ENCODE measurements at places on chromosomes 7 and 10. TPM values are rescaled to one million over a fixed set of nuclear protein-coding genes. Genes with fewer than 3 reads are reported as not detected.

Gene TMEM196
- not detected for total RNA-seq

Gene NFE2L3
- 52.9 TPM for total RNA-seq

Gene HOXA6
- total RNA-seq: 6.5 TPM

Gene LDB3
- not detected for total RNA-seq

Gene TDRD1
- not detected for total RNA-seq

Gene MSRB2
- 11.1 TPM for total RNA-seq

Gene MRLN
- not detected for total RNA-seq

Gene ADRB1
- 2.1 TPM for total RNA-seq

Gene CYP3A4
- not detected for total RNA-seq

Gene TUBAL3
- 0.07 TPM for total RNA-seq

Gene EBF3
- 11.9 TPM for total RNA-seq

Gene CALCR
- not detected for total RNA-seq

Gene SEMA3A
- 5.0 TPM for total RNA-seq

Gene TMEM139
- not detected for total RNA-seq

Gene PCDH15
- total RNA-seq: not detected

Gene PKD2L1
- not detected for total RNA-seq

Gene TFR2
- total RNA-seq: 0.44 TPM

Gene DRGX
- total RNA-seq: not detected

Gene NKX1-2
- total RNA-seq: not detected

Gene XRCC2
- total RNA-seq: 4.7 TPM

Gene ZNF727
- total RNA-seq: 0.07 TPM

Gene EMX2
- not detected for total RNA-seq

Gene NPTX2
- 0.60 TPM for total RNA-seq

Gene MBLAC1
- 5.0 TPM for total RNA-seq

Gene NPC1L1
- not detected for total RNA-seq

Gene HIBADH
- total RNA-seq: 28.0 TPM

Gene ANKRD61
- 0.40 TPM for total RNA-seq

Gene ZNF365
- 0.33 TPM for total RNA-seq

Gene ZSCAN21
- 8.3 TPM for total RNA-seq

Gene TMEM178B
- not detected for total RNA-seq

Gene COBL
- total RNA-seq: not detected

Gene MYPN
- total RNA-seq: 0.79 TPM

Gene SLC13A4
- not detected for total RNA-seq

Gene PRSS37
- not detected for total RNA-seq

Gene DENND2A
- 0.15 TPM for total RNA-seq
